ENCODE measurements at places on chromosomes 3 and 15.

- no peak for DNase-seq
Observed at GRCh38 chr15:77393471-77393840, 26.4 kb downstream of the PEAK1 start.

- DNase-seq = no peak
Observed at GRCh38 chr3:5250467-5251195, 63.1 kb downstream of the EDEM1 start.

GRCh38 chr3:52001443-52001974, 5.8 kb upstream of the RPL29 start:
- peak; percentile 99 for DNase-seq

DNA sequence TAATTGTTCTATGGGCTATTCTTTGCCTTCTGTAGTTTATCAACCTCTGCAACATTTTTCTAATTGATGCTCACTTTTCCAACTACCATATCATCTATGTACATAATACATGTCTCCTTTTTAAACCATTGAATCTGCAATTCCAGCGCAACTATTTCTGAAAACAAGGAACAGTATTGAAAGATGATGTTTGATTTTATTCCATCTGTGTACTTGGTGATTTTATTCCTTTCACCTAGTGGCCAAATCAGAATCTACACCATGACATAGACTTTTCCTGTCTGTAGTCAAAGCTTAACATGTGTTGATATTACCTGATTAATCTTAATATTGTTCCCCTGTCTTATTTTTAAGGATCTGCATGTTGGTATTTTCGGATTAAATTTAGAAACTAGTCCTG, 13.0 kb downstream of the NKTR start:
- no peak for DNase-seq

DNA sequence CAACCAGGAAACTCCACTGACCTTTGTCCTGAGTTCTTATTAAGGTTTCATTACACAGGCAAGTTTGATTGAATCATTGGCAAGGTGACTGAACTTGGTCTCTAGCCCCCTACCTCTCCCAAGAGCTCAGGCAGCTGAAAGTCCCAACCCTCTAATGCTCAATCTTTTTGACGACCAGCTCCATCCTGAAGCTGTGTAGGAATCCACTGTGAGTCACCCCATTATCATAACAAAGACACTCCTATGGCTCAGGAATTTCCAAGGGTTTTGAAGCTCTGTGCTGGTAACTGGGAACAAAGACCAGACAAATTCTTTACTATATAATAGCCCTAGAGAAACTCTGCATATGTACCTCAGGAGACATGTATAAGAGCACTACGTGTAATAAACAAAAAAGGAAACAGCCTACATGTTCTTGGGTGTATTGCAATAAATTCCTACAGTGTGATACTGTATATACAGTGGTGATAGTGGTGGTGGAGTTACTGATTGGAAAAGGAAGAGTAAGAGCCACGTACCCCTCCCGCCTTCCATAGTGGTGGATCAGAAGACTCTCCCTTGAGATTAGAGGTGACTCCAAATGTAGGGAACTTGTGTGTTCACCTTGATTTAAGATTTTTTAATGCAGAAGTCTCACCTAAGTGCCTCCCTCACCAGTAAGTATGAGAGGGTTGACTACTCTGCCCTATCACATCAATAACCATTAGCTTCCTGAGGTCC, 116.6 kb downstream of the ST8SIA2 start:
- no peak for DNase-seq

DNA sequence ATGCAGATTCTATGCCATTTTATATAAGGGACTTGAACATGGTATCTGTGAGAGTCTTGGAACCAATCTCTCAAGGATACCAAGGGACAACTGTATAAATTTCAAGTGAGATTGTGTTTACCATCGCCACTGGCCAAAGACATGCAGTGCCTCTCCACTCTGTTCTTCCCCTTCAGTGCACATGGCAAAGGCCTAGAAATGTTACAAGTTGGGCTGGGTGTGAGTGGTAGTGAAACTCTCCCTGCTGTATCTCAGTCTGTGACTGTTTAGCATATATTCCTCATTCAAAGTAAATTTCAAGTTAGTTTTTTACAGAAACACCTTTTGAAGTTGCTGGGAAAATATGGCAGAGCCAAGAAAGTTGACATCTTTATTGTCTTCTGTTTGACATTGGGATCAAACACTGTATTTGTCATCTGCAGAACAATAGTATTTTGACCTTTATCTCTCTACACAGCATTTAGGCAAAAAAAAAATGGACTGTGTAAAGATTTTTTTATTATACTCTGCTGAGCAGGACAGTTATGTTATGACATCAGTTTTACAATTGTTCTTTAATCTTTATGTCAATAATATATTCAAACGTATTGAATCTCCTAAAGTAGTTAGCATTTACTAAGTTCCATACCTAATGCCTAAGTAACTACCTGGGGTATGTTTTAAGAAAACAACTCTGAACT, 101.4 kb downstream of the CCNL1 start:
- no peak for DNase-seq

DNA sequence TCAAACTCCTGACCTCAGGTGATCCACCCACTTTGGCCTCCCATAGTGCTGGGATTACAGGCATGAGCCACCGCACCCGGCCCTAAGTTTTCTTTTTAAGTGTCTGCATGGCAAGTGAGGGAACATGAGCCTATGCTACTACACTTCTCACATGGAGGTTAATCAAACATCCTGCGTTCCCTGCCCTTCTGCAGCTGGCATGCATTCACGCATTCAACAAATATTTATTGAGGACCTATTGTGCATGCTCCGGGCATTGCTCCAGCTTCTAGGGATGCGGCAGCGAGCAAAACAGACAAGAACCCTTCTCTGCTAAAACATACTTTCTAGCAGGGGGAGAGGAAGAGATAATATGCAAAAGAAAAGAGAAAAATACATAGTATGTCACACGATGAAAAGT, 42.6 kb upstream of the ACKR4 start:
- no peak for DNase-seq

GRCh38 chr3:30342318-30343060, 263.9 kb upstream of the TGFBR2 start:
- no peak for DNase-seq

- no peak for DNase-seq
Observed at GRCh38 chr15:90030376-90030775, 29.3 kb downstream of the ZNF710 start.

DNA sequence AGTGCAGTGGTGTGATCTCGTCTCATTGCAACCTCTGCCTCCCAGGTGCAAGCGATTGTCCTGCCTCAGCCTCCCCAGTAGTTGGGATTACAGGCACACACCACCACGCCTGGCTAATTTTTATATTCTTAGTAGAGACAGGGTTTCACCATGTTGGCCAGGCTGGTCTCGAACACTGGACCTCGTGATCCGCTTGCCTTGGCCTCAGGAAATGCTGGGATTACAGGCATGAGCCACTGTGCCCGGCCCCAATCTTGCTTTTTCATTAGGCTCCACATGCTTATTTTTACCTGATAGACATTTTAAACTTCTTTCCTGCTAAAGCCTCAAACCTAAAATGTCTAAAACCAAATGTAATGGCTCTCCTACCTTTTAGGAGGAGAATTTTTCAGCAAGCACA, 817.0 kb upstream of the NECTIN3 start:
- no peak for DNase-seq

DNA sequence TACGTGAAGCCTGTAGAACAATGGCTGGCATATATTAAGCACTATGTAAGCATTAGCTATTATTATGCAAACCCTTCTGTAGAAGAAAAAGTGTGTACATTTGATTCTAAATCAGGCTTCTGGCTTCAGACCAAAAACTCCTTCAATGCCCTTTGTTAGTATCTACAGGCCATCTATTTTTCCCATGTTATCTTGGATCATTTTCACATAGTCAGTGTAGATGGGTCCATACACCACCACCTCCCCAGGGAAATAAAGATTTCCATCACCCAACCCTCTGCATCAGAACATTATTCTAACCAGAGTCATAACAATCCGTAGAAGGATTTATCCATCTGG, 8.0 kb upstream of the KLHL6 start:
- DNase-seq = no peak

DNA sequence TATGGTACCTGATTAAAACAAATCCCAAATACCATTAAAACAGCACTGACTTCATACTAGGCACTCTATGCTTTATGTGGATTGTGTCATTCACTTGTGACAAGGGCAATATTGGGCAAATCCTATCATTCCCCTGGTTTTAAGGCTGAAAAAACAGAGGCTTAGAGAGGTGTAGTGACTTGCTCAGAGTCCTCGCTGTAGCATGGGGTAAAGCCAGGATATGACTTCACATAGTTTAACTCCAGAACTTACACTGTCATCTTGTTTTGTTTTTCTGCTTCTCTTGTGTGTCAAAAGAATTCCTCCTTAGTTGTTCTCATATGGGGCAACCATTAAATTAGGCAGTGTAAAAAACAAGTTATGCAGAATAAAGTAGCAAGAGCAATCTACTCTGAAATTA, 40.3 kb upstream of the ICE2 start:
- no peak for DNase-seq

DNA sequence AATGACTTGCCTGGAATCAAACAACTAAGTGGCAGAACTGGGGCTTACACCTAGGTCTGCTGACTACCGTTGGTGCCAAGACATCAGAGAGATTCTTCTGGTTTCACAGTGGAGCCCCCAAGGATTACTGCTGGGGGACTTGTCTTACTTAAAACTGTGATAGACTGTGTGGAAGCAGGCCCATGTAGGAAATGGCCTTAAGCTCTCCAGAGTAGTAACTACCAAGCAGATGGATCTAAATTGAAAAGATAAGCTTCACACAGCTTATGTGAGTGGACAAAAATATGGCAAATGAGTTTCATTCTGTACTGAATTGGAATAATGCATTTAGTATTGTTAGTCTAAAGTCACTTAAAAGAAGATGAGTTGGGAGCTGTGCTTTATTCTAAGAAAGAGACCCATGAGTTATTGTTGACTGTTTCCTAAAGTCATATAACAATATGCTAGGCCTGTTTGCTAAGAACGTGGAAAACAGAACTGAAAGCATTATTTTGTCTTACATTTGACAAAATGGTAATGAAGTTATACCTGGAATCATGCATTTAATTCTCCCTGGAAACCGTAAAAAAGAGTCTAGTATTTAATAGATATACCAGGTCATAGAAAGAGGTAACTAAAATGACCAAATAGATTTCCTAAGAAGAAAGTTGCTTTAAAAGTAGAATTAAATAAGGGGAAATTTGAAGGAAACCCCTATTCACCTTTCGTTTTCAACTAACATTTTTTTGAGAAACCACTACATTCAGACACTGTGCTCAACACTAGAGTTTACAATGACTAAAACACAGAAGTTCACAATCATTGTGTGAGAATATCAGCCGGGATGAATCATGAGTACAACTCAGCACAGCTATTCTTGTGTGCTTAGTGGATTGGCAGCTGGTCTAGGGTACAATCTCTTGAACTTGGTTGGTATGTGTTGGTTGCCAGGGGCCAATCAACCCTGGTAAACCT, 13.0 kb upstream of the MAPK6 start:
- DNase-seq = no peak

- no peak for DNase-seq
Observed at GRCh38 chr3:76679541-76679940, 360.4 kb upstream of the ROBO2 start.

DNA sequence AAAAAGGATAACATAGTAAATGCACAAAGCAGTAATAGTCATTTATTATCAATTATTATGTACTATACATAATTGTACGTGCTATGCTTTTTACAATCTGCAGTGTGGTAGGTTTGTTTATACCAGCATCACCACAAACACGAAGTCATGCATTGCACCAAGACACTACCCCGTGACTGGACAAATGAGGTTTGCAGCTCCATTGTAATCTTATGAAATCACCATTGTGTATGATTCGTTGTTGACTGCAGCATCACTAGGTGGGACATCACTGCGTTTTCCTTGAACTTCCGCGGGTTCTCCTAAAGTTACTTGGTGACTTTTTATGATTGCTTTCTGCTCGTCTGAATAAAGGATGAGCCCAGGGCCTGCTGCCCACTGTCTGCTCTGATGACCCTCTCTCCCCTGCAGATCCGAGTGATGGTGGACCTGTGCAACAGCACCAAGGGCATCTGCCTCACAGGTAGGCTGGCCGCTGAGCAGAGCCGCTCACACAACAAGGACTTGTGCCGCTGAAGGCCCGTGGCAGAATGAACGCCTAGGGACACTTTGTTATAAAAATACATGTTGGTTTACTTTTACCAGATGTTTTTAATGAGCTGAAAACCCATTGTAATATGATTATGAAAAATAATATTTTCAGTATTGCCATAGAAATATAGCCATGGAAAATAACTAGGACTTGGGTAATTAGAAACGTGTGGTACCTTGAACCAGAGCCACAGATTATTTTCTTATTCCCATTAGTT, 35.8 kb downstream of the GLDN start:
- no peak for DNase-seq

DNA sequence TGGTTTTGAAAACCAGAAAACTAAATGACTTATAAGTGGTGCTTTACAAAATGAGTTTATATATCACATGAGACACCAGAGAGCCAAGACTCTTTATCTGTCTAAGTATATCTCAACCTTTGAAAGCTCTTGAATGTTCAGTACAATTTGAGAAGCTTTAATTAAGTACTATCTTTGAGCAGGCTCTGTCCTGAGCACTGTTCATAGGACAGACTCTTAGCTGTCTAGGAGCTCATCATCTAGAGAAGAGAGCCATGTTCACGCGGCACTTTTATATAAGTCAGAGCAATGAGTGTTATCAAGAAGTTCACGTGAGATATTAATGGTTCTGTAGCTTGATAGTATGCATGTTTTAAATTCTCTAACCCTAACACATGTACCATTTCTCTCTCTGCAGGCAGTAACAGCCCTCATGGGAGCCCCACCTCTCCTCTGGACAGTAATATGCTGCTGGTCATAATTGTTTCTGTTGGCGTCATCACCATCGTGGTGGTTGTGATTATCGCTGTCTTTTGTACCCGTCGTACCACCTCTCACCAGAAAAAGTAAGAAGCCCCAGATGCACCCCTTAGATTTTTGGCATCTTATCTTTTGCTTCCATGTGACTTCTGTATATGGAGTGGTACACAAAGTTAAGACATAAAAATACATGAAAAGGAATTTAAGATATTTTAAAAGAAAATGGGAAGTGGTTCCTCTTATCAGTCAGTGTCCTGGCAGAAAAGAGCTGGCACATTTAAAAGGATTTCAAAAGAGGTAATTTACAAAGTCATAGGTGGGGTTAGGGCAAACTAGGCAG, 86.0 kb downstream of the HCN4 start:
- no peak for DNase-seq

DNA sequence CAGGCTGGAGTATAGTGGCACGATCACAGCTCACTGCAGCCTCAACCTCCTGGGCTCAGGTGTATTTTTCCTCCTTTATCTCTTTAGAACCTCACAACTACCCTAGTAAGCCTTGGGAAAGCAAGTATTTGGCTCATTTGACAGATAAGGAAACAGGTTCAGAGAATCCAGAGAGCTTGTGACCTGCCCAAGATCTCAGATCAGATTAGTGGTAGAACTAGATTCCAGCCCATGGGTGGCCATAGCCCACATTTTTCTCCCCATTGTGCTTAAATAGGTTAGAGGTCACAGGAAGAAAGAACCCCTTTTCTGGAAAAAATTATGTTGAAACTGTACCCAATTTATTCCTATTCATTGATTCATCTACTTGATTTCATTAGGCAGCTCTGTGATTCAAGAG, 64.3 kb downstream of the TSC22D2 start:
- no peak for DNase-seq
